ENCODE measurements at places on chromosomes 4 and X. TPM values are rescaled to one million over a fixed set of nuclear protein-coding genes. Genes with fewer than 3 reads are reported as not detected.

GPRASP3 gene
- 9.5 TPM for total RNA-seq

RBMXL3 gene
- total RNA-seq: not detected

DNA sequence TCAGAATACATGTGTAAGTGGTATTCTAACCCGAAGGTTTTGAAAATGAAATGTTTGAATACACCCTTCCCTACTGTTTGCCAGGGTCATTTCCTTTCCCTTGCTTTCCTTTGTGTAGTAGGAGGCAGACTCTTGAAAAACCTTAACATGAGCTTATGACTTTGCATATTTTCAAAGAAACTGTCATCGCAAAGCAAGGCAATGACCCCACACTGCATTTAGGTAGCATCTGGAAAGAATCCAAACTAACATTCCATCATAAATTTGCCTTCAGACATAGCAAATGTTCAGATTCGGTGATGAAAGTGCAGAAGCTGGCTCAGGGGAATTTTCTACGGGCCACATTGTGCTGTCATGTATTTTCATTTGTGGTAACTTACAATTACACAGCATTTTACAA is 32.3 kb downstream of the SH2D1A start:
- DNase-seq: no peak

DNA sequence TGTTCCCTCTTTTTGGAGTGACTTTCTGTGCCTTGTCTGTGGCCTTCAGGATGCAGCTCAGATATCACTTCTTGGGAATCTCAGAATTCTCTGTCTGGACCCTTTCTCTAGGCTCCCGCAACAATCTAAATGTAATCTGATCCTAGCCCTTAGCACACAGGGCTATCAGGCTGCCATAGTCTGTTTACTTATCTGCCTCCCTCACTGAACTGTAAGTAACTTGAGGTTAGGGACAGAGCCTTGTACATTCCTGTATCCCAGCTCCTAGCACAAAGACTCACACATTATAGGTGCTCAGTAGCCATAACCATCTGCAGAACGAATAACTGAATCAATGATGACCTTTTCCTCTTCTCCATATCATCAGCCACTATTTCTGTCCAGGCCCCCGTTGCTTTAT is 69.5 kb downstream of the RTL9 start:
- no peak for DNase-seq

- no peak for DNase-seq
These were observed 417.3 kb downstream of the SPRY1 start for GRCh38 chr4:123813901-123814300.

GRCh38 chr4:48960988-48961635 is 25.0 kb upstream of the CWH43 start:
- DNase-seq: no peak

GRCh38 chr4:171966356-171966755 is 153.2 kb downstream of the GALNTL6 start:
- no peak for DNase-seq

DNA sequence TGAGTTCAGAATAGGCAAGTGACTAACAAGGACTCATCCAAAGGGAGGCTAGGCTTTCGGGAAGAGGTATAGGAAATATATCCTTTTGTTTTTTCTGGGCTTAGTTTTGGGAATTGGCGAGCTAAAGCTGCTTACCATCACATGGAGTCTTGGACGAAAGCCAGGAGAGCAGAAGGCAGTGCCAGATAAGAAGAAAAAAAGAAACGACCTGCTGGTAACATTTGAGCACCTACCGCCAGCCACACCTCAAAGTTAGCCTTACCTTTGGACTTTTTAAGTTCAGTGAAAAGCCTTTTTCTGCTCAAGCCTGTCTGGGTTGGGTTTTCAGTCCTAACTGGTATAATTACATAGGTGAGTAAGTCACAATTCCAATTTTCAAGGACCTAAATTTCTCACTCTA is 85.1 kb upstream of the LCORL start:
- no peak for DNase-seq
